Kidney (tissue), 22 donors: ENCODE measurements at places on chromosomes 1 and 21. TPM values are rescaled to one million over a fixed set of nuclear protein-coding genes. Genes with fewer than 3 reads are reported as not detected.

TMEM200B gene
- polyA plus RNA-seq: 7.6 TPM

CLEC20A gene
- polyA plus RNA-seq: not detected

APH1A gene
- polyA plus RNA-seq: 116 TPM

AVPR1B gene
- polyA plus RNA-seq: not detected

CDC14A gene
- 4.7 TPM for polyA plus RNA-seq

PDPN gene
- polyA plus RNA-seq: 7.4 TPM

APOBEC4 gene
- polyA plus RNA-seq: not detected

OLIG2 gene
- polyA plus RNA-seq: not detected

TFF3 gene
- polyA plus RNA-seq: 10.0 TPM

SELENBP1 gene
- polyA plus RNA-seq: 161 TPM

SLC16A4 gene
- 51.8 TPM for polyA plus RNA-seq

RBM11 gene
- polyA plus RNA-seq: 6.9 TPM

FCRL5 gene
- not detected for polyA plus RNA-seq

CFAP126 gene
- 2.5 TPM for polyA plus RNA-seq

CFHR5 gene
- not detected for polyA plus RNA-seq

KIAA0040 gene
- polyA plus RNA-seq: 20.0 TPM

DIO1 gene
- polyA plus RNA-seq: 40.6 TPM

TMEM51 gene
- 38.1 TPM for polyA plus RNA-seq

PRELP gene
- polyA plus RNA-seq: 9.5 TPM
